ENCODE measurements at places on chromosomes 13 and 19.

- no peak for DNase-seq
Observed at GRCh38 chr19:29683009-29683408, 17.7 kb downstream of the PLEKHF1 start.

- DNase-seq = no peak
Observed at GRCh38 chr13:110841846-110842245, 73.0 kb downstream of the ANKRD10 start.

- DNase-seq = no peak
Observed at GRCh38 chr13:42329239-42329638, 57.3 kb downstream of the AKAP11 start.

DNA sequence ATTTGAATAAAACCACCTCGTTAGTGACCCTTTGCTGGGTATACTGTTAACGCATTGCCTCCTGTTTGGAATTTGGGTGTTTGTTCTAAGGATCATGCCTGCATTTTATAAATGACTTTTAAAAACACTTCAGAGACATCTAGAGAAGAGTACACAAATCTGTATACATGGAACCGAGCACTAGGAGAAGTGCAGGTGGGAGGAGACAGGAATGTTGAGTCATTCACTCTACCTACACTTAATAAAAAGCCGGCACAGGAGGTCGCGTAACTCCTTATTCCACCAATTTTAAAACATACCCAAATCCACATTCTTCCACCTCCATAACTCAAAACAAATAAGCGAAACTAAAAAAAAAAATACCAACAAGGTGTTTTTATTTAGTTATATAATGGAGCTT is 48.6 kb downstream of the FGF9 start:
- no peak for DNase-seq

DNA sequence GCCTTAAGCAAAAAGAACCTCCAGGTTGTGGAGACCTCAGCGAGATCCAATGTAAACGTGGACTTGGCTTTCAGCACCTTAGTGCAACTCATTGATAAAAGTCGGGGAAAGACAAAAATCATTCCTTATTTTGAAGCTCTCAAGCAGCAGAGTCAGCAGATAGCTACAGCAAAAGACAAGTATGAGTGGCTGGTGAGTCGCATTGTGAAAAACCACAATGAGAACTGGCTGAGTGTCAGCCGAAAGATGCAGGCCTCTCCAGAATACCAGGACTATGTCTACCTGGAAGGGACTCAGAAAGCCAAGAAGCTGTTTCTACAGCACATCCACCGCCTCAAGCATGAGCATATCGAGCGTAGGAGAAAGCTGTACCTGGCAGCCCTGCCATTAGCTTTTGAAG is 58.5 kb downstream of the ARHGAP35 start:
- DNase-seq = no peak

DNA sequence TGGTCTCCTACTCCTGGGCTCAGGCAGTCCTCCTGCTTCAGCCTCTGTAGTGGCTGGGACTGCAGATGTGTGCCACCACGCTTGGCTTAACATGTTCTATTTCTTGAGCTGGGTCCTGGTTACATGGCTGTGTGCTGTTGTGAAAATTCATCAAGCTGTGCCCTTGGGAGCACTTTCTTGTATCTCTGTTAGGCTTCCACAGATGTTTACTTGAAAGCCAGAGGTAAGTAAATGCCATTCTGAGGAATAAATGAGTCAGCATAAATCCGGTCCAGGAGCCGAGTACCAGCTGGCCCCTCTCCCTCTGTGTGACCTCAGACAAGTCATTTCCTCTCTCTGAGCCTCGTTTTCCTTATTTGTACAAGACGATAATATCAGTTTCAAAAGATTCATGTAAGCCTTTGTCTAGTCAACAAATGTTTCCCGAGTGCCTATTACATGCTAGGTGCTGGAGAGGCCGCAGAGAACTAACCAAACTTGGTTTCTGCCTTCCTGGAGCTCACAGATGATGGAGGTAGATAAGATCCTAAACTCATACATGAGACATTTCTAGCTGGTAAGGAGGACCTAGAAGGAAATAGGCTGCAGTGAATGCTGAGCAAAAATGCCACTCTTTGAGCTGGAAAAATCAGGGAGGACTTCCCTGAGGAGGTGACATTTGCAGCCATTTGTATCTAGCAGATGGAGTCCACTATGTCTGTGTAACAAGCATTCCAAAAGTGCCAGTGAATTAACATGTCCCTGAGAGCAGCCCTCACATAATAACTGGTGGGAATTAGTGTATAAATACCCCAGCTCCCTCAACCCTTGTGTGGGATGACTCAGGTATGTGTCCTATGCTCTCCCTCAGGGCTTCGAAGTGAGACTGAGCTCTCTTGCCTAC is 2.7 kb upstream of the RASAL3 start:
- no peak for DNase-seq

DNA sequence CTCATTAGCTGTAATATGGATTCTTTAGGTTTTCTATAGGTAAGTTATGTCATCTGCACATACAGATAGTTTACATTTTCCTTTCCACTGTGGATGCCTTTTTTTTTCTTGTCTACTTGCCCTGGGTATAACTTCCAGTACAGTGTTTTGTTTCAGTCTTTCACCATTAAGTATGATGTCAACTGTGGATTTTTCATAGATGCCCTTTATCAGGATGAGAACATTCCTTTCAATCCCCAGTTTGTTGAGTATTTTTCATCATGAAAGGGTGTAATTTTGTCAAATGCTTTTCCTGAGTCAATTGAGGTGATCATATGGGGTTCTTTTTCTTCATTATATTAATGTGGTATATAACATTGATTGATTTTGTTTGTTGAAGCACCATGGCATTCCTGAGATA is 43.6 kb upstream of the SACS start:
- DNase-seq = no peak

- DNase-seq = no peak
Observed at GRCh38 chr19:38691938-38692457, 44.5 kb downstream of the ACTN4 start.

DNA sequence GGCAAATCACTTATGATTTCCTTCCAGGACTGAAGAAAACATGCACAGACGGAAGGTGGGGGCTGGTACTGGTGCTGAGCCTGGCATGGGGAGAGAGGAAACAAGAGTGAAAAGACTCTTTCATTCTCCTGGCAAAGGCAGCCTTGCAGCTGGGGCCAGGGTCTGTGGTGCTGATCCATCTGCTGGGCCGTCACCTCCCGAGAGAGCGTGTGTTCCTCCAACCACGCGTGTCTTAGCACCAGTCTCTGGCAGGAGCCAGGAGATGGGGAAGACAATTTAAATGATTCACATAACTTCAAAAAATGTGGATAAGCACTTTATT is 23.9 kb upstream of the SPART start:
- DNase-seq = no peak

DNA sequence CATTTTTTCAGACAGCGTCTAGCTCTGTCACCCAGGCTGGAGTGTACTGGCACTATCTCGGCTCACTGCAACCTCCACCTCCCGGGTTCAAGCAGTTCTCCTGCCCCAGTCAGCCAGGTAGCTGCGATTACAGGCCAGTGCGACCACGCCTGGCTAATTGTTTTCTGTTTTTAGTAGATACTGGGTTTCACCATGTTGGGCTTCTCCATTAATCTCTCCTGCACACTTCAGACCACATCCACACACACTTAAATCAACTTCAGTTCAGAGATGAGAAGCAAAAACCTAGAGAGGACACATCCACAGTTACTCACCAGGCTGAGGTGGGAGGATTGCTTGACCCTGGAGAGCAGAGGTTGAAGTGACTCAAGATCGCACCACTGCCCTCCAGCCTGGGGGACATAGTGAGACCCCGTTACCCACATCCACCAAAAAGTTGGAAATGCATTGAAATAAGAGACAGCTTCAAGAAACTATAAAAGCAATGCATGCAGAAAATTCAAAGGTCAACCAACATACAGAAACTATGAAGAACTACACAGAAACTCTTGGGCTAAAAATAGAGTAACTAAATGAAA is 42.3 kb downstream of the ZNF611 start:
- no peak for DNase-seq

DNA sequence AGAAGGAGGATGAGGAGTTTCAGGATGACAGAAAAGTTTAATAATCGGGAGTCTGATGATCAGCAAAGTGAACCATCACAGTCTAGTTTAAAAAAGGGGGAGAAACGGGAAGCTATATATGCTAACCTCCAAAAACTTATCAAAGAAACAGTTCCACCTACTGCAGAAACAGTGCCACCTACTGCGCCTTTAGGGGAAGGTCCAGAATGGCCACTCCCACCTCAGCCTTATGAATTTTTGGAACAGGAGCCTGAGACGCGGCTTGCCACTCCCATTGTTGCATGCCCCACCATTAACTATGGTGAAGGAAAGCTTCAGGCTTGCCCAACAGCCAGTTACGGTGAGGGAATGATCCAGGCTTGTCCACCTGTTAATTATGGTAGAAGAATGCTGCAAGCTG is 929.0 kb downstream of the SLITRK6 start:
- DNase-seq = no peak

GRCh38 chr13:101649488-101650126 is 197.1 kb downstream of the ITGBL1 start:
- DNase-seq = no peak

- no peak for DNase-seq
Observed at GRCh38 chr13:29175250-29175873, 355.2 kb downstream of the MTUS2 start.

GRCh38 chr19:54266133-54266532 is 9.1 kb upstream of the LILRB5 start:
- peak; percentile 46 for DNase-seq

GRCh38 chr19:246551-246950 is 44.7 kb downstream of the PLPP2 start:
- no peak for DNase-seq

DNA sequence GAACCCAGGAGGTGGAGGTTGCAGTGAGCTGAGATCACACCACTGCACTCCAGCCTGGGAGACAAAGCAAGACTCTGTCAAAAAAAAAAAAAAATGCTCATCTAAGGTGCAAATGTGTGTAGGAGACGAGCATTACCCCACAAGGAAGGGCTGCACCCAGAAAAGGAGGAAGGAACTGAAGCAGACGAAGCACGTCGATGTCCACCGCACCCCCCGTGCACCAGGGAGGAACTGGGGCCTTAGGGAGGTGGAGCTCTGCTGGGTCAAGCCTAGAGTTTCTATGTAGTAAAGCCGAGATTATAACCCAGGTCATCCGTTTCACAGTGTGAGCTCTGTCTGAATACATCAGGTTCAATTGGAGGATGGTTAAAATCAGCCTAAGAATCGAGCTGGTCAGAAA is 1.1 kb downstream of the VSTM1 start:
- DNase-seq = no peak

DNA sequence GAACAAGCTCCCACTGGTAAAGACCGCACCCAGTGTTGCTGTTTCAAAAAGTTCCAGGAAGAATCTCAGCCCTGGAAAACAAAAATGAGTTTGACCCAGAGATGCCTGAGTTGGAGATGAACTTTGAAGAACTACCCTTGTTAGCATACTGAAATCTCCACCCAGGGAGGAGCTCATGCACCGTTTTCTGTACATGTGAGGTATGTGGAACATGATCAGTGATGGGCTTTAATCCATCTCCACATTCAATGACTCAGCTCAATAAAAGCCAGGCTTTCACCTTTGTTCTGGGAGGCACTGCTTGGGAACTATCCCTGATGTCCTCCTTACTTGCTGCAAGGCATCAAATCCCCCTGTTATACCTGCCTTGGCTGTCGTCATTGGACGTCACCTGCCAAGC is 279.9 kb downstream of the UQCRFS1 start:
- DNase-seq = no peak

DNA sequence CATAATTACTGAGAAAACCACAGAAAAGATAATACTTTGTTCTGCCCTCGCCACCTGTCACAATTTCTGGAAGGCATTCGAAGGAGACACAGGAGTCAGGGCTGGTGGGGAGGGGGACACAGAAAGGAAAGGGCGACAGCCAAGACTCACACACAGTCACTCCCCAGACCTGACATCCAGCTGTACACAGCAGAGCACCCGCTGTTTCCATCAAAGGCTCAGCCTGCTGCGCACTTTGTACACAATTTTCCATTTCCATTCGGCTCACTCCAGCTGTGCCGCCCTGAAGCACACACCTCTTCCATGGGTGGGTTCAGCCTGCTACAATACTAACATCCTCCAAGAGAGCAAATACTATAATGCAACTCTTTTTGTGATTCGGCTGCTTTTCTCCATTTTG is 38.0 kb downstream of the STK24 start:
- DNase-seq = no peak

DNA sequence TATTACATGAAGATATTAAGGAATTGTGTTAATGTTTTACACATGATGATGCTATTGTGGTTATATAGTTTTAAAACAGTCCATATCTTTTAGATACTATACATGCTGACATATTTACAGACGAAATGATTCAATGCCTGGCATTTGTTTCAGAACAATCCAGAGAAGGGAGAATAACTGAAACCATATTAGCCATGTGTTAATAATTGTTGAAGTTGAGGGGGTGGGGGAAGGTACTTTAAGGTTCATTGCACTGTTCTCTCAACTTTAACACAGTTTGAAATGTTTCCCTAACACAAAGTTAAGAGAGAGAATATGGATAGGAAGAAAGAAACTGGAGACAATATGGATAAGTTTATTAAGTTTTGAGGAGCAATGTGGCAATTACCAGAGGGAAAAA is 5.8 kb downstream of the CRYL1 start:
- DNase-seq = no peak

DNA sequence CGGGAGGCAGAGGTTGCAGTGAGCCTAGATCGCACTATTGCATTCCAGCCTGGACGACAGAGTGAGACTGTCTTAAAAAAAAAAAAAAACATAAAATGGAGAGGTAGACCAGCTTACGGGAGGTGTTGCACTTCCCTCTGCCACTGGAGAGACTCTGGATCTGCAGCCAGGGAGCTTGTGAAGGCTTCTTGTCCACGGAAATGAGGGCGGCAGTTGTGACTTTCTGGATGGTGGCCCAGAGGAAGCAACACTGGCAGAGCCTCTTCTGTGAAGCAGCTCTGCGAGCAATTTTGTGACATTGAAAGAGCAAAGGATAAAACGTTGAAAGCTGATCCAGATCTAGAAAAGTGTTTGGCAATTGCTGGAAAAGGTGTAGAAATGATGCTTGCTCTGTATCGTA is 10.4 kb downstream of the SPINT2 start:
- no peak for DNase-seq

GRCh38 chr13:20740021-20740420 is 33.7 kb downstream of the EEF1AKMT1 start:
- no peak for DNase-seq

DNA sequence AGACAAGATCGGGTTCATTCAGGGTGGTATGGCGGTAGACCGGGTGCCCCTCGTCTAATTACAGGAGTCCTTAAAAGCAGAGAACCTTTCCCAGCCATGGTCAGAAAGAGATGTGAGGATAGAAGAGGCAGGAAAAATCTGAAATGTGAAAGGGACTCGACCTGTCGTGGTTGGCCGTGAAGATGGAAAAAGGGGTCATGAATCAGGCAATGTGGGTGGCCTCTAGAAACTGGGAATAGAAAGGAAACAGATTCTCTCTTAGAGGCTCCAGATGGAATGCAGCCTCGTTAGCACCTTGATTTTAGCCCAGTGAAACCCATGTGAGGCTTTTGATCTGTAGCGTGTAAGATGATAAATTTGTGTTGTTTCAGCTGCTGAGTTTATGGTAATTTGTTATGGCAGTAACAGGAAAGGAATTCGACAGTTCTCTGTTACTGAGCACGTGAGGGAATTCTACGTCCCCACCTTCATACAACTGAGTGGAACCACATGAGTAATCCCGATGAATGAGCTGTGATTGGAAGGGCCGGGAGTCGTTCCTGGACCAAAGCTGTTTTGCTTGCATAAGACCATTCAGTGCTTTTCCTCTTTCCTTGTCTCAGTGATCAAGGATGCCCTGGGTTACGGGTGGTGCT is 11.0 kb upstream of the CA11 start:
- no peak for DNase-seq

GRCh38 chr19:34639491-34640085 is 37.4 kb downstream of the SCGB2B2 start:
- DNase-seq = peak; percentile 47

Data from central memory CD8-positive, alpha-beta T cell (primary cell).